ENCODE measurements at places on chromosomes 2 and 18.

GRCh38 chr18:48548011-48548771 is 9.4 kb downstream of the CTIF start:
- no peak for DNase-seq

DNA sequence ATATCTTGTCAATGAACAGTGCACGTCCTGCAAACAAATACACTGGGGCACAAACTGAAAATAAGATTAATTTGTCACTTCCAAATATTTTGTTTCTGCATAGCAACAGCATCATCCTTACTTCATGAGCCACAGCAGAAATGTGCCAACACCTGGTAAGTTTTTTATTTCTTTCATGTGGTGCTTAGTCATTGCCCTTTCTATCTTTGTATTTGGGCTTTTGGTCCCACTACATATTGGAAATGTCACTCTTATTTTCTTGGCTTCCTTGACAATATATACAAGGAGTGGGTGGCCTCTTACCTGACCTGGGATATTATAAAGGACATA is 208.0 kb downstream of the RBM43 start:
- no peak for DNase-seq

DNA sequence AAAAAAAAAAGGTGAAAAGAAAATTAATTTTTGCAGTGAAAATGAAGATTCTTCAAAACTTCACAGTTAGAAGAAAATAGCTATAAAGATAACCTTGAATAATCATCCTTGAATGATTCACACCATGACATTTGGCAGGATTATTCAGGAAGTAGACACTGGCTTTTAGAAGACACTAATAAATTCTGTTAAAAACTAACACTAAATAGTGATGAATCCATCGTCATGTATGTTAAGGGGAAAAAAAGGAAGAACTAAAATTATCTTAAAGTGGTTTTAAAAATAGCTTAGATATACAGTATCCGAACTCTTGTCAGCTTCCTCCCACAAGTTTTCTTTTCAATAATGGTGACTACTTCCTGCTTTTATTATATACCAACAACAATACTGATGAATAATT is 10.2 kb downstream of the USP37 start:
- DNase-seq, result no peak

DNA sequence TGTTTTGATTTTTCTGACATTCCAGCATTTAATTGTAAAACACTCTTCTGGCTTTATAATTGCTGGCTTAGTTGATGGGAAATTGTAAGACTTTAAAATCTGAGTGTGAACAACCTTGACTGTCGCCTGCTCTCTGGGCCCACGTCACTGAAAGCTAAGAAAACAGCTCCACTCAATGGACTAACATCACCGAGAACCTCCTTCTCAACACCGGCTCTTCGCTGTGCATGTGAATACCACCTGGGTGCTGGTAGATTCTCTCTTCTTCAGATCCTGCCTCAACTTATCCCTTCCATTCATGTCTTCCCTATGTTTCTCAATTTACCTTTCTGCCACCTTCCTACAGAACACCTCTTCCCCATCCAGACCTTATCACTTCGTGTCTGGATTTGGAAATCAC is 523.1 kb upstream of the ID2 start:
- DNase-seq, result no peak

- DNase-seq, result no peak
Measured at GRCh38 chr2:156430236-156430979, 5.8 kb upstream of the GPD2 start.

- DNase-seq, result no peak
Measured at GRCh38 chr2:13686262-13686661, 946.3 kb upstream of the LRATD1 start.

DNA sequence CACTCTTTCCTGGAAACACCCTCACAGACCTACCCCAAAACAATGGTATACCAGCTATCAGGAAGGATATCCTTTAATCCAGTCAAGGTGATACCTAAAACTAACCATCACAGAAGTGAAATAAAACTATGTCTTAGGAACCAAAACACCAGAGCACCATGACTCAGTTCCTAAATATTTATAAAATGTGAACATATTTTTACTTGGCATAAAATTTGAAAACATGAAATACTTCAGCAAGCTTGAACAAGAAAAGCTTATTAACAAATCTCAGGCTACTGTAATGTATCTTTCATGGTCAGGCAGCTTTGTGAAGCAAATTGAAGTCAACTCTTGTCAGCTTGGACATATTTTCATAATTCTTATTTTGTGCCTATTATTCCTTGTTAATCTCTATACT is 440.8 kb upstream of the CDH20 start:
- no peak for DNase-seq

- DNase-seq, result no peak
Measured at GRCh38 chr2:190277234-190278112, 42.2 kb downstream of the HIBCH start.

DNA sequence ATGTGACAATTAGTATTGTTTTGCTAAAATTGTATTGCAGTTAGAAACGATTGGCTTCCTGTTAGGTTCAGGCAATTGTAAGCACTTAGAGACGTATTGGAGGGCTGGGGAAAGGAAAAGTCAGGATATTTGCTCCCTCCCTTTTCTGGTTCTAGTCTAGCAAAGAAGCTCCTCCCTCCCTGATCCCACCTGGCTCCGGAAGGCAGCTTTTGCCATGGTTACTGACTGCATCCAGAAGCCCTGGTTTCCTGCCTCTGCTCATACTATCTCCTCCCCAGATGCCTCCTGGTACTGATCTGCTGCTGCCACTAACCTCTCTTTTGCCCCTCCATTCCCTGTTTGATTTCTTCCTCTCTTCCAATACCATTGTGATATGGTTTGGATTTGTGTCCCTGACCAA is 275.9 kb downstream of the MREG start:
- no peak for DNase-seq

DNA sequence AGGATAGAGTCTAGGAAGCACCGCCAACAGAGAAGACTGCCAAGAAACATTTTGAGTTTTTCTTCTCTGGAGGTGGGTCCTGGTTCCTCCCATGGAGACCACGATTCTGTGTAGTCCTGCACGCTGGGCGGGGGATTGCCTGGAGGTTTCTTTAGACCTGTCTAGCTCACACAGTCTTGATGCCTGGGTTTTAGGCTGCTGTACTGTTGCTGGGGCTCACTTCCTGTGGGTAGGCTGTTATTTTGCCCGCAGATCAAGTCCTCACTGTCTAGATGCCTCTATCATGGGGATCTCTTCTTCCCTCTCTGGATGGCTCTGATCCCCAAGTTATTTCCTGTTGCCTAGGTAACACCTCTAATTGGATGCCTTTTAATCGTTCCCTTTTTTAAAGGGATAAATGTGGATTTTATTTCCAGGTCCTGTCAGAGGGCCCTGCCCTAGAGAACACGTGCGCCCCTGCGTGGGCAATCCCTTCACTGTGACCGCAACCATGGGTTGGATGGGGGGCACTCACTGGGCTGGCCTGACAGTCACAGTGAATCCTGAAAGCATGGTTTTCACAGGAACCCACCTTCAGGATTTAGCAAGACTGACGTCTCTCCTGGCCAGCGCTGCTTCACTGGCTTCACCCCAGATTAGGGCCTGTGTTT is 115.7 kb downstream of the MSH2 start:
- DNase-seq, result no peak

Data from T-helper 9 cell (primary cell).